SK-N-SH (cell line): ENCODE measurements at places on chromosomes 13 and 19. TPM values are rescaled to one million over a fixed set of nuclear protein-coding genes. Genes with fewer than 3 reads are reported as not detected.
A peak's percentile ranks its signal among the peaks of the same experiment; 100 is the strongest.

COL5A3 gene
- under 0.01 and 0.02 TPM in 2 replicates for polyA plus RNA-seq

RFXAP gene
- polyA plus RNA-seq: 4.1 and 5.0 TPM in 2 replicates

ZNF253 gene
- polyA plus RNA-seq: 0.79 and 0.81 TPM in 2 replicates

NLRP5 gene
- not detected in 2 replicates for polyA plus RNA-seq

AZU1 gene
- 0.15 TPM in 2 replicates for polyA plus RNA-seq

ATP7B gene
- 4.4 and 5.1 TPM in 2 replicates for polyA plus RNA-seq

KLF1 gene
- not detected in 2 replicates for polyA plus RNA-seq

DNA sequence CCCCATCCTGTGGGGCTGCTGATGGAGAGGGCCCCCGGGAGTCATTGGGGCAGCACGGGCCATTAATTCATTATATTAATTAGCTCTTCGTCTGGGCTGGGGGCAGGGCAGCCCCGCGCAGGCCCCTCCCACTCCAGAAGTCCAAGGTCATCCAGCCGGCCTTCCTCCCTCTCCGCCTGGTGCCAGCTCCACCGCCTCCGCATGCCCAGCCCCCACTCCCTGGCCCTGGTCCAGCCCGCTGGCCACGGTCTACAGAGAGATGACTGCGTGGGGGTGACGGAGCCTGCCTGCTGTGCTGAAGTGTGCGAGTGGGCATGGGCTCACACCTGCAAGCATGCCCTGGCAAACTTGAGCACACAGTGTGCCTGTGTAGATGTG, 8.8 kb downstream of the IGLON5 start:
- no peaks in the 10 kb centered on the region for H3K36me3 ChIP-seq
- H3K27ac ChIP-seq: peak overlapping the region; percentile 53
- no peak overlapping the region for H3K4me3 ChIP-seq
- DNase-seq: peak; percentile 87

DNA sequence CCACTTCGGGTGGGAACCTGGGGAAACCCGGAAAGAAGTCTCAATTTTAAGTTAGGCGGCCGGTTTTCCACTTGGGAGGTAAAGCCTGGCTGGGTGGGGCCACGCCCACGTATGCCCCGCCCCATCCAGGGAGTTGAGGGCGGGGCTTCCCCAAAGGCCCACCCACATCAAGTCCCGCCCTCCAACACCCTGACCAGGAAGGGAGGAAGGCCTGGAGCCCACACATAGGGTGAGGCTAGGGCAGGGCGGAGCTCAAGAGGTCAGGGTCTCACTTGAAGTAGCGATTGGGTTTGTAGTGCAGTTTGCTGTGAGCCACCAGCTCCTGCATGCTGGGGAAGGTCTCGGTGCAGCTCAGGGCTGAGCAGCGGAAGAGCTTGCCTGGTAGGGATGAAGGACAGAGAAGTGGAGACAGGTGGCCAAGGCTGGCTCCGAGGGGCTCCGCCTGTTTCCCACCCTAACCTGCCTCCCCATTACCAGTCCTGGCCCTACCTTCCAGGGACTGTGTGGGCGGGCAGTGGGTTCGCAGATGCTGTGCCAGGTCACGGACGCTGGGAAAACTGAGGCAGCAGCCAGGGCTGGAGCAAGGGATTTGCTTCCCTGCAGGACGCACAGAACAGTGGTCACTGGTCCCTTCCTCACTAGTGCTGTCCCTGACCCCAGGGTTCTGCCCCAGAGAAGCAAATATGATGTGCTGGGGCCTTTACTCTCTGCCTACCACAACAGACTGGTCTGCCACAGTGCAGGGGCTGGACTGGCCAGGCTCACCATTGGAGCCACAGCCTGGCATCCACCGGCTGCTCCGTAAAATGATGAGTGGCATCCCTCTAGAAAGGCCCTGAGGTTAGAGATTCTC, 1.6 kb downstream of the ZNF414 start:
- H3K36me3 ChIP-seq: peaks cover 2% of the 10 kb centered on the region; the same call in 1 of the 2 replicates
- H3K4me1 ChIP-seq: peaks cover 10% of the 10 kb centered on the region
- DNase-seq: peak; percentile 87
- H3K27me3 ChIP-seq: no peaks in the 10 kb centered on the region
- H3K4me3 ChIP-seq: peak overlapping the region; percentile 63

- no peaks in the 10 kb centered on the region for H3K4me1 ChIP-seq
- H3K4me3 ChIP-seq: no peak overlapping the region
- H3K36me3 ChIP-seq: no peaks in the 10 kb centered on the region
- peaks cover 5% of the 10 kb centered on the region; the same call in 1 of the 2 replicates for H3K27me3 ChIP-seq
- H3K27ac ChIP-seq: no peak overlapping the region
Measured at GRCh38 chr13:114177245-114178010, 1.6 kb upstream of the CFAP97D2 start.

DNA sequence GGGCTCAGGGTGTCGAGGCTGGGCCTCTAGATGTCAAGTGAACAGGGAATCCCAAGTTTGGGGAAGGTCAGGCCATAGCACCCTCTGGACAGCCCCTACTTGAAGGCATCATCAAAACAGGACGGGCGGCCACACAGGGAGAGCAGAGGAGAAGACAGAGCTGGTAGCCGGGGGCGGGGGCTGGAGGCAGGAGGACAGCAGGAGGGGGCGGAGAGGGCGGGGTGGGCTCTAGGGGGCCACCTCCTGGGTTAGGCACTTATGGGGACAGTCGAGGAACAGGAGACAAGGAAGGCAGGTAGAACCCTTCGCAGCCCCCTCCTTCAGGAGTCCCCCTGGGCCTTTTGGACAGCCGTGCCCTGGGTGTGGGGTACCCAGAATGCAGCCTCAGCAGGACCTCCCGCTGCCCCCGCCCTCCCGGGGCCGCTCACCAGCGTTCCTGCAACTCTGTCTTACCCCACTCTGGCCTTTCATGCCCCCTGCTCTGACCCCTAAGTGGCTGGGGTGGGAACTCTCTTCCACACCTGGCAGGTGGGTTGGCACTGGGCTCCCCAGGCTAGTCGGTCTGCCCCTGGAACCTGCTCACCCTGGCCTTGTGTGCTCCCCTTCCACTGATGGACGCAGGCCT, 5.8 kb downstream of the SSBP4 start:
- no peak for DNase-seq
- no peak overlapping the region for H3K4me3 ChIP-seq
- no peaks in the 10 kb centered on the region for H3K27me3 ChIP-seq

DNA sequence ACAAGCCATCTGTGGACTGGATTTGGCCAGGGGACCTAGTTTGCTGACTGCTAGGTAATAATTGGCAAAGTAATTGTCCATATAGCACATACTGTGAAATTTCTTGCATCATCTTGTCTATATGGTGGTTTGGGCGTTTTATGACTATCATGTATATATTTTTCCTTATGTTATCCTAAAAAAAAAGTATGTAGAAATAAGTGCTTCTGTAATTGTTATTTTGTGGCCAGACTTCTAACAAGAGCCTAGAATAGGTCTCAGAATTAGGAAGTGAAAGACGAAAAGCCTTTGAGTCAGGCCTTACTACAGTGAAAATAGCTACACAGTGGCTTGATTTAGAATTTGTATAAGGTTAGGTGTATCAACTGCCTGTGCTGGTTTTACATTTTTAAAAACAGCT, 4.2 kb downstream of the FNDC3A start:
- H3K4me1 ChIP-seq: peaks cover 27% of the 10 kb centered on the region; the same call in 1 of the 2 replicates
- H3K27ac ChIP-seq: peak overlapping the region; percentile 97; the same call in 1 of the 2 replicates
- peaks cover 13% of the 10 kb centered on the region for H3K36me3 ChIP-seq
- H3K27me3 ChIP-seq: no peaks in the 10 kb centered on the region
- DNase-seq: no peak
- H3K4me3 ChIP-seq: no peak overlapping the region

DNA sequence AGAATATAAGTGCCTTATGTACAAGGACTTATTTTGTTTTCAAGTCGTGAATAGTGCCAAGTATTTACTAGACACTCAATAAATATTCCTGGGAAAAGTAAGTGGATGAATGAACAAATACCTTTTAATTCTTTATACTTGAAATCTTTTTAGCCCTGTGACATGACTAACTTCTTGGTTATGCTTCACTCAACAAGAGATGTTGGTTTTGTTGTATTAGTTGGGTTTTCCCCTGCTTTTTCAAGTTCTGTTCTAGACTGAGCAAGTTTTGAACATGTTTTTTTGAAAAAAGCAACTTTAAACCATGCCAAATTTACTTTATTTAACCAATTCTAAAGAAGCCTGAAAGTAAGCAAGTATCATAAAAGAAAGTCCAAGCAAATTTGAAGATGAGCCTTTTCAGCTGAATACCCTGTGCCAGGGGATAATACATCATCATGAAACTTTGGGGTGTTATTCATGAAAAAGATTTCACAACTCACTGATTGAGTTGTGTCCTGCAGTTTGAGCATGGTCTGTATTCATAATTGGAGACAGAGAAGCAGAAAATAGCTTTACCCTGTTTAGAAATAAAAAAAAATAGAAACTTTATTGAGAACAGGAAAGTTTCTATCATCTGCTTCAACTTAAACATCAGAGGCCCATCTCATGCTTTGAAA, 11.1 kb downstream of the LMO7 start:
- no peak for DNase-seq
- no peak overlapping the region for H3K4me3 ChIP-seq
- H3K4me1 ChIP-seq: no peaks in the 10 kb centered on the region; the same call in 1 of the 2 replicates
- H3K27me3 ChIP-seq: no peaks in the 10 kb centered on the region
- peak overlapping the region; percentile 68; the same call in 1 of the 2 replicates for H3K27ac ChIP-seq

DNA sequence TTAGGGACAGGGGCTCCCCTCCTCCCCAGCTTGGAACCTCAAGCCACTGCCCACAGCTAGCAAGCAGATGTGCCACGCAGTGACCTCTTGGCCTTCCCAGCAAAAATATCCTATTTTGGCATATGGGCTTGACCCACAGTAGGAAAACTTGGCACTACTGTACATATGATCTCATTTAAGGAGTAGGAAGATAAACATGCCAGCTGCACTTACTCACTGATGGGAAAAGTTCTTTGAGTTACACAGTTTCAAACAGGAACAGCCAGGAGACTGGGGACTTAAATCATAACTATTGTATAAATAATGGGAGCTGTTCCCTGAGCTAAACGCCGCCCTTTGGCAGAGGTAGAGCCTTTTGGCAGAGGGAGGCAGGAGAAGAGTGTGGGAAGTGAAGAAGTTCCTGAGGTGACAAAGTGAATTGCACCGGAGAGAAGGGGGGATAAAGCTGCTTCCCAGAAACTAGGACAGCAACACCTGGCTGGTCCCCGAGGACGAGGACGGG, 6.1 kb downstream of the SACS start:
- DNase-seq: no peak
- peaks cover 9% of the 10 kb centered on the region for H3K36me3 ChIP-seq
- H3K4me3 ChIP-seq: no peak overlapping the region
- H3K27me3 ChIP-seq: no peaks in the 10 kb centered on the region

- no peak overlapping the region for H3K27ac ChIP-seq
- no peak for DNase-seq
- no peak overlapping the region for H3K4me3 ChIP-seq
Measured at GRCh38 chr13:31949486-31949885, 82.1 kb upstream of the FRY start.

DNA sequence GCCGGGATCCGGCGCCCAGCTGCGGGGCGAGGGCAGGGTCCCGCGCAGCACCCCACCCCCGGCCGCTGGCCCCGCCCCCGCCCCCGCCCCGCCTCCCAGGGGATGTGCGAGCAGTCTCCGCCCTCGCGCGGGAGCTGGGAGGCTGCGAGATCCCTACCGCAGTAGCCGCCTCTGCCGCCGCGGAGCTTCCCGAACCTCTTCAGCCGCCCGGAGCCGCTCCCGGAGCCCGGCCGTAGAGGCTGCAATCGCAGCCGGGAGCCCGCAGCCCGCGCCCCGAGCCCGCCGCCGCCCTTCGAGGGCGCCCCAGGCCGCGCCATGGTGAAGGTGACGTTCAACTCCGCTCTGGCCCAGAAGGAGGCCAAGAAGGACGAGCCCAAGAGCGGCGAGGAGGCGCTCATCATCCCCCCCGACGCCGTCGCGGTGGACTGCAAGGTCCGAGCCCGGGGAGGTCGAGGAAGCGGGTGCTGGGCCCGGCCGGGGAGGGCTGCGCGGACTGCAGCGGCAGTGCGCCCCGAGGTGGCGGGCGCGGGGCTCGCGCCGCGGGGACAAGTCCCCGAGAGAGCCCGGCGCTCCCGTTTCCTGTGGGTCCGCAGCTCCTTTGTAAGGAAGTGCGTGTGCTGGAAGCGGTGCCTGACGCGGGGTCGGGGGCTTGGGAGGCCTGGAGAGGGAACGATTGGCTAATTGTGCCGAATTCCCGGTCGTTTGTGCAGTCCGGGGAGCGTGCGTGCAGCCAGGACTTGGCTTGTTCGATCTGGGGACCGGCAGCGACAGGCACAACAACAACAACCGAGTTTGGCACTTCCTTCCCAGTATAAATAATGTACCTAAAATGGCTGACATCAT, at the start of gene ITM2B:
ITM2B (plus strand) TSS at position 161 of the 843 bp plus-strand sequence; CDS start at position 316, 155 bp downstream.
- peak within 1 kb of the TSS; percentile 99 for H3K4me3 ChIP-seq
- H3K27me3 ChIP-seq: no peaks in the 10 kb centered on the region
- DNase-seq: peak; percentile 97
- H3K4me1 ChIP-seq: peaks cover 18% of the 10 kb centered on the region; the same call in 1 of the 2 replicates

GRCh38 chr13:76707360-76707759, 178.8 kb downstream of the KCTD12 start:
- H3K4me3 ChIP-seq: no peak overlapping the region
- no peaks in the 10 kb centered on the region for H3K36me3 ChIP-seq
- H3K27me3 ChIP-seq: no peaks in the 10 kb centered on the region
- H3K27ac ChIP-seq: no peak overlapping the region
- DNase-seq: no peak

DNA sequence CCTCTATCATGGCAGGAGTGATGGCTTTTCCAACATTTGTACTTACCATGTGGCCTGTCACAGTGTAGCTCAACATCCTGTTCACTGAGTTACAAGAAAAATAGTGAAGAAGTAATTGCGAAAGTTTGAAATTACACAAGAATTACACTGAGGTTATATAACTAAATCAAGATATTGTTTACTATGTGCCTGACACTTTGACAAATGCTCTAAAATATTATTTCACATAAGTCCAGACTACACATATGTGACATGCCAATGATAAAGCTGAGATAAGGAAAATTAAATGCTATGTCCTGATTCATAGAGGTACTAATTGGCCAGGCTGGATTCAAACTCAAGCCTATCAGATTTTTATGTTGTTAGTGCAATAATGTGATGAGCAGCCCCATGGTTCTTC, 451.7 kb downstream of the PCDH9 start:
- H3K36me3 ChIP-seq: no peaks in the 10 kb centered on the region
- H3K4me1 ChIP-seq: no peaks in the 10 kb centered on the region
- H3K27me3 ChIP-seq: no peaks in the 10 kb centered on the region
- no peak overlapping the region for H3K4me3 ChIP-seq
